EH (cell line): ENCODE measurements at places on chromosomes 5 and 9.

- peak; percentile 58 for DNase-seq
Measured at GRCh38 chr5:31530541-31531265, 1.2 kb downstream of the DROSHA start.

GRCh38 chr5:154762700-154763099, 7.5 kb downstream of the LARP1 start:
- no peak for DNase-seq

DNA sequence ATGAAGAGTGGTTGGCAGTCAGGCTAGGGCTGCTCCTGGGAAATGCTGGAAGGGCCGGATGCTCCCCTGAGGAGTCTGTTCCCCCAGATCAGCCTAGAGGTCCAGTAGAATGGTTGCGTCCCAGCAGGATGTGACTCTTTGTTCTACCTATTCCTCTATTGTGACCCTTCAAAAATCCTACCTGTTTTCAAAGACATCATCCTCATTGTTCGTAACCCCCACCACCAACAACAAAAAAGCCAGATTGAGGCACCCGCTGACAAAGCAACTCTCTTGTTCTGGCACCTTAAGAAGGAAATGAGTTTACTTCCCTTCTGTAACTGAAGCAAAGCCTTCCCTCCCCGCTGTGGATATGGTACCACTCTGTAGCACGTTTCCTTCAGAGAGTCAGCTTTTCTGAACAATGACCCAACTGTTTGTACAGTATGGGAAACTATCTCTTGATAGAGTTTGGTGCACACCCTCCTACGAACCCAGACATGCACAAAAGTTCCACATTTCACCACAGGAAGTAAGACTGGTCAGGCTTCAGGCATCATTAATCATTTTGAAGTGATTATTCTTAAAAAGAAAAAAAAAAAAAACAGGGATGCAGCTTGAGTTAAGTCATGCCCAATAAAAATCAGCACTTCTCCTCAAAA, 207.2 kb downstream of the ENC1 start:
- peak; percentile 60 for DNase-seq

DNA sequence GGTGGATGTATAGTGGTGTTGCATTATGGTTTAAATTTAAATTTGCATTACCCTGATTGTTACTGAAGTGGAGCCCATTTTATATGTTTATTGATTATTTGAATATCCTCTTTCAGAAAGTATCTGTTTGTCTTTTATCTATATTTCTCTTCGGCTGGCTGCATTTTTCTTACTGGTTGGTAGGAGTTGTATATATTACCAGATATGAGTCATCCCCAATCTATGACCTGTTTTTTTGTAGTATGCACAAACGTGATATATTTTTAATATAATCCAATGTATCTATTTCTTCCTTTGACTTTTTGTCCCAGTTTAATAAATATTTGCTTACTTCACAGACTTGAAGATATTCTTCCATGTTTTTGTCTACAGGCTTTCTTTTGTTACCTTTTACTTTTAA, 29.3 kb upstream of the CAMK4 start:
- DNase-seq: no peak

- no peak for DNase-seq
Measured at GRCh38 chr9:131804826-131805225, 65.0 kb upstream of the RAPGEF1 start.

- DNase-seq: peak; percentile 48
Measured at GRCh38 chr9:132498531-132499210, 83.7 kb upstream of the BARHL1 start.

GRCh38 chr5:135444360-135444759, 2.8 kb downstream of the DCANP1 start:
- DNase-seq: no peak

GRCh38 chr5:112640546-112640945, 97.1 kb upstream of the APC start:
- DNase-seq: no peak

GRCh38 chr5:82886911-82887310, 190.3 kb downstream of the TMEM167A start:
- no peak for DNase-seq

DNA sequence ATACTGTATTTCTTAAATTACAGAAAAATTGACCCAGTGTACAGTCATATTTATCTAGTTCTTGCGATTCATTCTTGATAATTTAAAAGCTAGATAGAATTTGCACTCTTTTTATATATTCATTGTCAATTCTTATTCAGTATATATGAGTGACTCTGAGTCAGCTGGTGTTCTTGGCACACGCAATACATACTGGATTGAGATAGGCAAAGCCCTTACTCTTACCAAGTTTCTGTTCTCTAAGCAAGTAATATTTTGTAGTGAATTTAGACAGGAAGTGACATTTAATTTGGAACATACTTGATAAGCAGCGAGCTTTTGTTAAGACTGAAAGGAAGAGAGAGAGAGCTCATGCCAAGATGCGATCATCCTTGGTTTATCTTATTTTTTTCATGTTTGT, 57.7 kb downstream of the GPBP1 start:
- no peak for DNase-seq

DNA sequence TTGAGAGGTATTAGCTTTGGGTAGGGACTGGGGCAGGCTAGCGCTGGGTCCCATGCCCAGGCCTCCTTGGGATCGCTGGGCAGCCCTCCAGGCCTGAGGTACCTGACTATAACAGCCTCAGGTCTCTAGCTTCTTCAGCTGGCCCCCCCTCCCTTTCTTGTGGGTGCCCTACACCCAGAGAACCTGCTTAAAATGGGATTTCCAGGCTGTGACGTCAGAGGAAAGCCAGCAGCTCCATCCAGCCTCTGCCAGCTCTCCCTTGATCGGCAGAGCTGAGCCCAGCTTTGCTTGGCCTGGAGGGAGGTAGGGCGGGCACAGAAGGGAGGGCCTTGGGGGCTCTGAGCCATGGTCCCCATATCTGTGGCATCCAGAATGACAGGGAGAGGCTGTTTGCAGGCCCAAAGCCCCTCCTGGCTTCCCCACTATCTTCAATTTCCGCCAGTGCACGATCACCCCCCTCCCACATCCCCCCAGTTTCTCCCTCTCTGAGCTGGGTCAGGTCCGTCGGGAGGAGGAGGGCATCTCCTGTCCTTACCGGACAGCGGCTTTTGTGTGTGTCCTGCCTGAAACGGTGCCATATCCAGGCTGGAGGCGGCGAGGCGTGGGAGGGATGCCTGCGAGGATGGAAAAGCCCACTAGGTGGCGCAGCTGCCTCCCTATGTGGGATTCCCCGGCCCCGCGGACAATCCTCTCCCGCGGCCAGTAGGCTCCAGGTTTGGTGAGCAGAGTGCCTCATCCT, 10.8 kb downstream of the REEP2 start:
- DNase-seq: peak; percentile 85
